ENCODE measurements at places on chromosomes 3 and 15. TPM values are rescaled to one million over a fixed set of nuclear protein-coding genes. Genes with fewer than 3 reads are reported as not detected.

PLCH1 gene
- total RNA-seq, result 0.05 TPM

THPO gene
- not detected for total RNA-seq

SEMA3G gene
- 0.27 TPM for total RNA-seq

CTXN2 gene
- total RNA-seq, result not detected

GREM1 gene
- total RNA-seq, result 0.36 TPM

PIERCE2 gene
- not detected for total RNA-seq

CFAP100 gene
- total RNA-seq, result not detected

ATP10A gene
- 1.5 TPM for total RNA-seq

DNA sequence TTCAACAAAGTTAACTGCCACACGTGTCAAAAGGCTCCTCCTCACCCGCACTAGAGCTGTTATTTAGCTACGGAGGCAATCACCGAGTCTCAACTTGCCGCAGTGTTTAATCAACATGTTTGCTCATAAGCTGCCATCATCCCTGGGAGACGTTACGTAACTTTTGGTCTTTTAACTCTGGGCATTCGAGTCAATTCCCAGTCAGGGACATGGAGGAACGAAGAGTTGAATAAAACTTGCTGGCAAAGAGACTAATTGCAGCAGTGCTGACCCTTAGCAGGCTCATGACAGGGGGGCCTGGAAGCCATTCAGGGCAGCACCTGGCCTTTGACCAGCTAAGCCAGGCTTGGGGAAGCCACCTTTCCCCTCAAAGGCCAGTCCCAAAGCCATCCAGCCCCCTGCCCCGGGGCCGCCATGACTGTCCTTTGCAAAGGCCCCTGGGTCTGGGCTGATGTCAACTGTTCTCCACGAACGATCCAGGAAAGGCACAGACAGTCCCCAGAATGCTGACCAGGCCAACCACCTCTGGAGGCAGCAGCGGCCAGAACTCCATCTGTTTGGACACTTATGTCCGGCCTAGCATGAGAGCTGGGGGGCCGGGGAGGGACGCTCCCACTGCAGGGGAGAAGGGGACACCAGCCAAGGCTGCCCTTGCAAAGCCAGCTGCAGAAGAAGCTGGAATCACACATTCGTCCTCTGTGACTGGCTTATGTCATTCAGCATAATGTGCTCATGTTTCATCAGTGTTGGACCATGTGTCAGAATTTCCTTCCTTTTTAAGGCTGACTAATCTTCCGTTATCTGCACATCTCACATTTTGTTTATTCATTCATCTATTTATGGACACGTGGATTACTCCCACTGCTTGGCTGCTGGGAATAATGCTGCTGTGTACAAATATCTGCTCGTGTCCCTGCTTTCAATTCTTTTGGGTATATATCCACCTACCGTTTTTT lies 43.7 kb downstream of the PCSK6 start:
- no peak for DNase-seq
- peaks cover 6% of the 10 kb centered on the region for H3K27me3 ChIP-seq
- H3K27ac ChIP-seq, result no peak overlapping the region
- H3K4me1 ChIP-seq, result no peaks in the 10 kb centered on the region

DNA sequence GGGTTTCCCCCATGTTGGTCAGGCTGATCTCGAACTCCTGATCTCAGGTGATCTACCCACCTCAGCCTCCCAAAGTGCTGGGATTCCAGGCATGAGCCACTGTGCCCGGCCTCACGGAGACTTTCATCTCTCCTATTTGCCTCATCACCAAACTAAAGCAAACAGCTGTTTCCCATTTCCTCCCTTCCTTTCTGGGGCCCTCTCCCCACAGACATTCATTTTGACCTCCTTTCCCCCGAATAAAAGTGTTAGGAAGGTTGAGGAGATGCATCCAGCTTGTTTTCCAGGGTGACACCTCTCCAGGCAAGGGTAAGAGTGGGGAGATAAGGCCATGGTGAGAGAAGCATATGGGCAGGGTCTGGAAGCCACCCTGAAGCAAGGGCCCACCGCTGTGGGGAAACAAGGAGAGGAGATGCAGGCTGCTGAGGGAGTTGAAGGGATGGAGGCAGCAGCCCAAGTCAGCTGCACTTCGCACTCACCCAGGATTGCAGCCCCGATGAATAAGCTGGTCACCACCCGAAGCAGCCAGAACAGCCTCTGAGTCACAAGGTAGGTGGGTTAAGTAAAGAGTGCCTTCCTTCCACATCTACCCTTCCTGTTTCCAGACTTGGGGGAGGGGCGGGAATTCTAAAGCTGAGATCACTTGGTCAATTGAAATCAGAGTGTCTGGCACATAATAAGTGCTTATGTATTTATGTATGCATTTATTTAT lies 7.7 kb downstream of the DUOXA2 start:
- H3K36me3 ChIP-seq, result no peaks in the 10 kb centered on the region
- no peak overlapping the region for H3K4me3 ChIP-seq
- DNase-seq, result no peak
- no peaks in the 10 kb centered on the region for H3K4me1 ChIP-seq
- peaks cover 3% of the 10 kb centered on the region for H3K27me3 ChIP-seq

GRCh38 chr15:89335298-89336041 lies 846 bp upstream of the POLG start:
- peaks cover 23% of the 10 kb centered on the region for H3K4me1 ChIP-seq
- DNase-seq, result no peak
- H3K27me3 ChIP-seq, result no peaks in the 10 kb centered on the region
- no peak overlapping the region for H3K27ac ChIP-seq
- H3K4me3 ChIP-seq, result peak overlapping the region; percentile 72

- no peak overlapping the region for H3K27ac ChIP-seq
- H3K27me3 ChIP-seq, result no peaks in the 10 kb centered on the region
- no peak overlapping the region for H3K4me3 ChIP-seq
- peaks cover 23% of the 10 kb centered on the region for H3K36me3 ChIP-seq
- peaks cover 6% of the 10 kb centered on the region for H3K4me1 ChIP-seq
These were observed 19.5 kb downstream of the CD47 start for GRCh38 chr3:108071368-108071767.

DNA sequence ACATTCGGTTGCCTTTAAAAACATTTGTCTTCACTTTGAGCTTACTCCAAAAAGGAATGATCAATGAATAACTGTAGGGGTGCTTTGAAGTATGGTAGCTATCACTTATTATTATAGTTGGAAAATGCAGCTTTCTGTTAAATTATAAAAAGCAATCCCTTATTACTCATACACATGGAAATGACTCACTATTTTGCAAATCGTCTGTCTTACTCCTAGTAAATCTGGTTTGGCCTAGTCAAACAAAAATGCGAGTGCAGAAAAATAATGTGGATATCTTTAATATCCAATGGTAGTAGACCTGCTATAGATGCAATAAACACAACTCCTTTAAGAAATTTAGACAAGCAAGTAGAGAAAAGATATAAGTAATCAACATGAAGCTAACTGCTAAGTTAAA lies 112.5 kb downstream of the ZIC1 start:
- no peak overlapping the region for H3K4me3 ChIP-seq
- H3K27me3 ChIP-seq, result no peaks in the 10 kb centered on the region
- H3K36me3 ChIP-seq, result no peaks in the 10 kb centered on the region
- no peak overlapping the region for H3K27ac ChIP-seq
- DNase-seq, result no peak
- no peaks in the 10 kb centered on the region for H3K4me1 ChIP-seq

GRCh38 chr3:151009430-151009829 lies 36.9 kb upstream of the CLRN1 start:
- H3K27me3 ChIP-seq, result peaks cover 1% of the 10 kb centered on the region
- no peaks in the 10 kb centered on the region for H3K36me3 ChIP-seq
- no peaks in the 10 kb centered on the region for H3K4me1 ChIP-seq
- DNase-seq, result no peak
- no peak overlapping the region for H3K4me3 ChIP-seq
- H3K27ac ChIP-seq, result no peak overlapping the region

DNA sequence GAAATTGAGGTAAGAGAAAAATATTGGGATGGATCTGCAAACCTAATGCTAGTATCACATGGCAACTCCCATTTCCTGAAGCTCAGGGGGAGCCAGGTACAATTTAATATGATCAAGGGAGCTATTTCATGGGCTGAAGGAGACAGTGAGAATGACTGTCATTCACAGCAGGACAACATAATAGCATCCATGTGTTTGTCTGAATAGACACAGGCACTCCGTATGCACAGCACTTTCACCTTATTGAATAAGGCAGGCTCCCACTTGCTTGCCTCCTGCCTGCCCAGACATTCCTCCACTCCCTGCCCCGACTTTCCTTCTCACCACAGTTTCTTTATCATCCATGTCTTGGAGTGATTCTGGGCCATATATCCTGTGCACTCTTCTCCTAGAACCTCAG lies 156.6 kb upstream of the SLC24A5 start:
- H3K4me3 ChIP-seq, result no peak overlapping the region
- no peaks in the 10 kb centered on the region for H3K27me3 ChIP-seq
- H3K36me3 ChIP-seq, result no peaks in the 10 kb centered on the region
- DNase-seq, result no peak
- H3K4me1 ChIP-seq, result peaks cover 21% of the 10 kb centered on the region
- H3K27ac ChIP-seq, result no peak overlapping the region

- no peak for DNase-seq
- no peak overlapping the region for H3K4me3 ChIP-seq
- no peaks in the 10 kb centered on the region for H3K36me3 ChIP-seq
- no peaks in the 10 kb centered on the region for H3K4me1 ChIP-seq
- no peak overlapping the region for H3K27ac ChIP-seq
These were observed 31.7 kb downstream of the TMEM212 start for GRCh38 chr3:171874879-171875278.

- no peaks in the 10 kb centered on the region for H3K4me1 ChIP-seq
- H3K4me3 ChIP-seq, result no peak overlapping the region
- H3K27ac ChIP-seq, result no peak overlapping the region
- H3K36me3 ChIP-seq, result no peaks in the 10 kb centered on the region
- no peaks in the 10 kb centered on the region for H3K27me3 ChIP-seq
These were observed 5.7 kb downstream of the MYZAP start for GRCh38 chr15:57597431-57597830.

- no peak overlapping the region for H3K27ac ChIP-seq
- no peaks in the 10 kb centered on the region for H3K36me3 ChIP-seq
- no peaks in the 10 kb centered on the region for H3K27me3 ChIP-seq
- H3K4me1 ChIP-seq, result no peaks in the 10 kb centered on the region
- no peak for DNase-seq
These were observed 119.1 kb downstream of the SV2B start for GRCh38 chr15:91219206-91219605.

DNA sequence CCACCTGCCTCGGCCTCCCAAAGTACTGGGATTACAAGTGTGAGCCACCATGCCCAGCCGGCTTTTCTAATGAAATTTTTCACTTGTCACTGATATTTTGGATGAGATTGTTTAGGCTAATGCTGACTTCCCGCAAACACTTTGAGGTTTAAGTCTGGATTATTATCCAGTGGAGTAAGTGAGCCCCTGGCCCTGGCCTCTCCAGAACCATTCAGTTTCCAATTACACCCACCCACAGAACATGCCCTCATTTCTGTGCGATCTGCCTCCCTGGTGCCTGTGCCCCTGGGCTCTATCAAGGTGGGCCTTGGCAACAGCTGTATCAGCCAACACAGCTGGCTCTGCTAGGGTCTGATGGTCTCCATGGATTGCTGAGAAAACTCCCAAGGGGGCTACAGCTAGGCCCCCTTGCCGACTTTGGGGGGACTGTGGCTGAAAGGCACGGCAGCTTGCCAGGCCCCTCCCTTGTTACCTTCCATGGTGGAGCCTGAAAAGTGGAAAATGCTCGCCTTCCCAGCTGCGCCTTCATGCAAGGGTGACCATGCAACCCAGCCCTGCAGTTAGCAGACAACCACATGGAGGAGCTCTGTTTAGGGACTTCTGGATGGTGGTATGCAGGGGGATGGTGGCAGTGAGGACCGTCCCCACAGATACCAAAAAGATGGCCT lies 288.9 kb downstream of the FAM43A start:
- no peaks in the 10 kb centered on the region for H3K27me3 ChIP-seq
- no peaks in the 10 kb centered on the region for H3K36me3 ChIP-seq
- no peaks in the 10 kb centered on the region for H3K4me1 ChIP-seq
- H3K27ac ChIP-seq, result no peak overlapping the region
- H3K4me3 ChIP-seq, result no peak overlapping the region
- no peak for DNase-seq

GRCh38 chr3:143200001-143200924 lies 80.7 kb downstream of the CHST2 start:
- H3K27me3 ChIP-seq, result no peaks in the 10 kb centered on the region
- DNase-seq, result no peak
- H3K4me1 ChIP-seq, result no peaks in the 10 kb centered on the region

GRCh38 chr15:101242160-101242998 lies 9.5 kb downstream of the CHSY1 start:
- no peaks in the 10 kb centered on the region for H3K36me3 ChIP-seq
- peak overlapping the region; percentile 44 for H3K4me3 ChIP-seq
- DNase-seq, result peak; percentile 74
- peak overlapping the region; percentile 69 for H3K27ac ChIP-seq

GRCh38 chr3:52393131-52393807 lies 51.6 kb downstream of the SEMA3G start:
- H3K27ac ChIP-seq, result no peak overlapping the region
- H3K4me1 ChIP-seq, result no peaks in the 10 kb centered on the region
- no peaks in the 10 kb centered on the region for H3K27me3 ChIP-seq
- no peak for DNase-seq
- no peaks in the 10 kb centered on the region for H3K36me3 ChIP-seq

DNA sequence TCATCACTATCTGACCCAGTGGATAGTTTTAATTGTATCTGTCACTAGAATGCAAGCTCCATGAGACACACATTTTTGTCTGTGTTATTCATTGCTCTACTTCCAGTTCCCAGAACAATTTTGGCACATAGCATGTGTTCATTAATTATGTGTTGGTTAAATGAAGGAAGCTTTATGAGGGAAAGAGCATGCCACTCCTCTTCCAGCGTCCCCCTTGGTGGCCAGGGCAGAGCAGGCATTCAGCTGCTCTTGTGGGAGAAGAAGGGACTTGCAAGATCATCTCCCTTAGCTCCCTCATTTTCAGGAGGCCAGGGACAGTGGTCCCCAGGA lies 489 bp upstream of the GALNT15 start:
- no peaks in the 10 kb centered on the region for H3K27me3 ChIP-seq
- no peaks in the 10 kb centered on the region for H3K4me1 ChIP-seq
- H3K4me3 ChIP-seq, result no peak overlapping the region
- DNase-seq, result no peak
- H3K36me3 ChIP-seq, result no peaks in the 10 kb centered on the region

DNA sequence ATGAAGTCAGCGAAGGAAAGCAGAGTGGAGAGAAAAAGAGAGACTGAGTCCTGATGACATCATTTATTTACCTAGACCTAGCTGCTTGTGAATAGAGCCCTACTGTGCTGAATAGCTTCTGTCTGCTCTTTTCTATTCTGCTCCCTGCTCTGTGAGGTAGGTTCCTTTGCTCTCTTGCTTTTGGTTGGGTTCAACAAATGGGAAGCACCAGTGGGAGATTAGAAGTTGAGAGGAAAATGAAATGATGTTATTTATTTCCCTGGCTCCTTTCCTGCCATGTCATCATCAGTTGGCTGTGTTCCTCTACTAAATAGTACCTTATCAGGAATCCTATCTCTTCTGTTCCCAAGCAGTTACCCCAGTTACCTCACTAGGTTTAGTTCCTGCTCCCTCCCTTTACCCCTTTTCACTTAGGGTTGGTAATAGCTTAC lies 23.5 kb downstream of the DTWD1 start:
- H3K27ac ChIP-seq, result no peak overlapping the region
- H3K4me3 ChIP-seq, result no peak overlapping the region
- H3K4me1 ChIP-seq, result no peaks in the 10 kb centered on the region
- no peak for DNase-seq
- H3K27me3 ChIP-seq, result no peaks in the 10 kb centered on the region
- H3K36me3 ChIP-seq, result no peaks in the 10 kb centered on the region
